ENCODE measurements at places on chromosomes 3 and 15. TPM values are rescaled to one million over a fixed set of nuclear protein-coding genes. Genes with fewer than 3 reads are reported as not detected.

DNA sequence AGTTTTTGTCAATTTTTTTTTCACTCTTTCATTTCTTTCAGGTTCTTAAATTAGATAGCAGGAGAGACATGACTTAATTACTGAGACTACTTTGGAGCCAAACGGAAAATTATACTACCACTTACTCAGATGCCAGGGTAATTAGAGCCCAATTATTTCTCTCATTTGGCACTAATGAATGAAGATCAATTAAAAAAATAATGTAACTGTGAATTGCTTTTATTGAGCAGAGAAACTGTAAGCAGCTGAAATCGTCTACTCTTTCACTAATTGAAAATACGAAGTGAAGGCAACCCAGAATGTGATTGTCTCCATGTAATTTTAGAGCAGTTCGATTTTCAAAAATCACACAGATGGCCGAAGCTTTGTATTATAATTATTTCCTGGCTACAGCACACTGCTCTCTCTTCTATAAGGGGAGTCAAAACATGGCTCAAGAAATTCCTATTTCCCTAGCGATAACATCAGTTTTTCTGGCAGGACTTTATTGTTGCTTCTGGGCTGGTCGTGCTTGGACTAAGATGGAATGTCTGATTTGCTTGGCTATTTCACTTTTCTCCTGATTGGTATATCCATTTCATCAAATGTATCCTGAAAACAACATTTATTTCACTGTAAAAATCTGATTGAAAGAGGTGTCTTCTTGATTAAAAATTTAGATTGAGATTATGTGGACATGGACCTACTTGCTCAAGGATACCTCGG, 55.8 kb upstream of the PDZRN3 start:
- no peak for DNase-seq

Gene P2RY1
- 0.17 TPM for total RNA-seq

DNA sequence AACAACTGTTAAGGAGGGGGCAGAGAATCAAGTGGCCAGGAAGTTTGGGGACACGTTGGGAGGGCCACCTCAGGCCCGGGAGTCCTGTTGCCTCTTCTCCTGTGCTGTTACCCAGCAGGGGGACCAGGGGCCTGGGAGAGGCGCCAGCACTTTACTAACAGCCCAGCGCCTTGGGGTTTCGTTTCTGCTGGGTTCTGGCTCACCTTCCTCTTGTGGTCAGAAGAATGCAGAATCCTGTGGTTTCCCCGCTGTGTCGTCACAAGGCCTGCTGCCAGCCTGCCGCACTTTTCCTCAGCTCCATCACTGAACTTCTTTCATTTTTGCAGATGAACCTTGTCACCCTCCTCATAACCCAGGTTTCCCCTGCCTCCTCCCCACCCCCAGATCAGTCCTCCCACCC, 67.7 kb downstream of the SLC30A4 start:
- DNase-seq = peak; percentile 93

DNA sequence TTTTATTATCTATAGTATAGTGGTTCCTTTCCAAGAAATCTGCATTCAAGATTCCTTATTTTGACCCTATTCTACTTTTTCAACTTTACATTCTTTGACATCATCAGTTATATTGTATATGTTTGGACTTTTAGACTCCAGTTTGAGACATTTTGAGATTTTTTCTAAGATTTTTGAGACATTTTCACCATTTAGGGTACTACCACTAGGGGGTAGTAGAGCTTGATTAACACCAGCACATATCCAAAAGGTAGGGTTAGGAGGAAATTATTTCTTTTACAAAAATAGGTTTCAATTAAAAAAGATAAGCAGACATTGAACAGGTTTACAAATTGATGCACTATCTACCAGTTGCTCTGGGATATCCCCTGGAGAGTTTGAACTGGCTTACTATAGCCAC, 262.5 kb downstream of the SCAPER start:
- no peak for DNase-seq

GRCh38 chr3:123766193-123767008, 117.7 kb downstream of the MYLK start:
- peak; percentile 92 for DNase-seq

GRCh38 chr3:119600732-119601131, 3.0 kb downstream of the PLA1A start:
- no peak for DNase-seq
